Stimulated activated naive CD8-positive, alpha-beta T cell treated with anti-CD3 and anti-CD28 coated beads, Interleukin-15, amount 100 ng/mL, for 72 hours (primary cell): ENCODE measurements at places on chromosomes 6 and 20.

DNA sequence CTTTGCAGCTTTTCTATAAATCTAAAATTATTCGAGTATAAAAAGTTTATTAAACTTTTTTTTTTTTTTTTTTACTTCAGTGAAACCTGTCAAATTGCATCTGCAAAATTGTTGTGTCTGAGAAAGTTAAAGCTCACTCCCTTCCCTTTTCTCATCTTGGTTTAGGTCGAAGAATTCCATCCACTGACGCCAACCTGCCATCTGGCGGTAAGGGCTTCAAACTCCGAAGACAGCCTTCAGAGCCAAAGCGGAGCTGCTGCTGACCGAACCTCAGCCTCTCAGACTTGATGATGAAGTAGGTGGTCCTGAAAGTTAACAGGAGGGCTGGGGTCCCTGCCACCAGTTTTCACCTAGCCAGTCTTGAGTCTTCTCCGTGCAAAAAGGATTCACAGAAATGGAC is 29.6 kb upstream of the VAPB start:
- DNase-seq = no peak

DNA sequence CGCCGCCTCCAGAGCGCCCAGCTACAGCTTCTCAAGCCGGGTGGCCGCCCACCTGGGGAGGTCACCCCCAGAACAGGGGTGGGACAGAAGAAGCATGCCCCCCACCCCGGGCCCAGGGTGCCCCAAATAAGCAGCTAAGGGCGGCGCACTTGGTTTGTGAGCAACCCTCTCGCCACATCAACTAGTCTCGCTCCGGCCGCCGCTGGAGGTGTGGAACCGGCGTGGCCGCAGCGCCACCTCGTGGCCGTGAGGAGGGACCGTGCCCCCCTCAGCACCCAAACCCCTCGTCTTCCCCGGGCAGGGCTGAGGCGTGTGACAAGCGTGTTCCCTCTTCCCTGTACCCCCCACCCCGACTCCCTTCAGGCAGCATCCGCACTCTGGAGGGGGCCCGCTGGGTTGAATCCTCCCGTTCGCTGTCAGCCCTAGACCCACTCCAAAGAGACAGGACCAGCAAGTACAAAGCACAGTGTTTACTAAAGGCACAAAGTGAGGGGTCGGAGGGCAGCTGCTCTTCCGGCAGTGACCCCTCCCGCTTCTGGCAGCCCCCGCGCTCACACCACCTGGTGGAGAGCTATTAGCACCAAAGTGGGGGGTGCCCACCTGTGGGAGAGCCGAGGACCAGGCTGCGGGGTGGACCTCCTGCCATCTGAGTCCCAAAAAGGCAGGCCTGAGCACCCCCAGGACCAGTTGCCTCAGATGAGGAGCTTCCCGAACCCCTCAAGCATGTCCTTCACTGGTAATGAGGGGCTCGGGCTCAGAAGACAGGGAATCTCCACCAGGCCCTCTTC is 45.4 kb downstream of the MDFI start:
- DNase-seq = peak; percentile 83

- no peak for DNase-seq
These were observed 256.6 kb downstream of the PLCB1 start for GRCh38 chr20:8388707-8389106.

DNA sequence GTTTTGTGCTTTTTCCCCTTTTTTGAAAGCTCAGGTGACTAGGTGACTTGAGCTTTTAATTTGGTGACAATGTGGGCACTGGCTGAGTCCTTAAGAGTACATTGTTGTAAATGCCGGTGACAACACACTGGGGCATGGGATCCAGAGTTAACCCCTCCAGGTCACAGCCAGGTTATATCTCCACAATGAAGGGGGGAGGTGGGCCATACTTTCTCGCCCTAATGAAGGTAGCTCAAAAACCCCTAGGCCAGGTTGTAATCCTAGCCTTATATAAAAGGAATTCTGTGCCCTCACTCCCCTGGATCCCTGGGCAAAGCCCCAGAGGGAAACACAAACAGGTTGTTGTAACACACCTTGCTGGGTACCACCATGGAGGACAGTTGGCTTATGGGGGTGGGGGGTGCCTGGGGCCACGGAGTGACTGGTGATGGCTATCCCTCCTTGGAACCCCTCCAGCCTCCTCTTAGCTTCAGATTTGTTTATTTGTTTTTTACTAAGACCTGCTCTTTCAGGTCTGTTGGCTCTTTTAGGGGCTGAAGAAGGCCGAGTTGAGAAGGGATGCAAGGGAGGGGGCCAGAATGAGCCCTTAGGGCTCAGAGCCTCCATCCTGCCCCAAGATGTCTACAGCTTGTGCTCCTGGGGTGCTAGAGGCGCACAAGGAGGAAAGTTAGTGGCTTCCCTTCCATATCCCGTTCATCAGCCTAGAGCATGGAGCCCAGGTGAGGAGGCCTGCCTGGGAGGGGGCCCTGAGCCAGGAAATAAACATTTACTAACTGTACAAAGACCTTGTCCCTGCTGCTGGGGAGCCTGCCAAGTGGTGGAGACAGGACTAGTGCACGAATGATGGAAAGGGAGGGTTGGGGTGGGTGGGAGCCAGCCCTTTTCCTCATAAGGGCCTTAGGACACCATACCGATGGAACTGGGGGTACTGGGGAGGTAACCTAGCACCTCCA is 2.2 kb upstream of the VEGFA start:
- no peak for DNase-seq

DNA sequence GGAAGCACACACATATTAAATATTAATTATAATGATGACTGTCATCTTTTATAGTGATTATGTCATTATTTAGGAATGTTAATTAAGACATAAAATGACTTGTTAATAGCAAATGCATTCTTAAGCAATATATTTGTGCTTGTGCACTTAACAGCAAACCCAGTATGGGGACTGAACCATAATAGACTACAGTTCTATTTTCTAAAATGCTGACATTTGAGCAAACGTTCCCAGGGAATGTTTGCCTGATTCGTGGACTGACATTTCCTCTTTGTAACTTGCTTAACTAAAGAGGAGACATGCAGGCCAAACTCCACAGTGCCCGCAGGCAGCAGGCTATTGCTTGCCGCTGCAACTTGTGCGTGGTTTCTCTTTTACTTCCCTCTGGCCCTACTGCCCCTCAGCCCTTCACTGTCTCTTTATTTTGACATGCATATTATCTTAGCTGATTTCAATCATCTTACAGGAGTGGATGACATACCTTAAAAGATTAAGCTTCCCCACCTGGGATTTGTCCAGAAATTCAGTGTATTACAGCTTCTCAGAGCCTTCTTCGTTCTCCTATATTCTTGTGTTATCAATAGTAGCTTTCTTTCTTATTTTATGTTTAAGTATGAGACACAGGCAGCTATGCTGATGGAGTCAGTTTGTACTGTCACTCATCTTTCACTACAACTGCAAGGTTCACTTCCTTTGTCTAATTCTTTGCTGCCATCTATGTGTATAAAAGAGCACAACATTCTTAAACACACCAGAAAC is 141.5 kb downstream of the GMDS start:
- no peak for DNase-seq

DNA sequence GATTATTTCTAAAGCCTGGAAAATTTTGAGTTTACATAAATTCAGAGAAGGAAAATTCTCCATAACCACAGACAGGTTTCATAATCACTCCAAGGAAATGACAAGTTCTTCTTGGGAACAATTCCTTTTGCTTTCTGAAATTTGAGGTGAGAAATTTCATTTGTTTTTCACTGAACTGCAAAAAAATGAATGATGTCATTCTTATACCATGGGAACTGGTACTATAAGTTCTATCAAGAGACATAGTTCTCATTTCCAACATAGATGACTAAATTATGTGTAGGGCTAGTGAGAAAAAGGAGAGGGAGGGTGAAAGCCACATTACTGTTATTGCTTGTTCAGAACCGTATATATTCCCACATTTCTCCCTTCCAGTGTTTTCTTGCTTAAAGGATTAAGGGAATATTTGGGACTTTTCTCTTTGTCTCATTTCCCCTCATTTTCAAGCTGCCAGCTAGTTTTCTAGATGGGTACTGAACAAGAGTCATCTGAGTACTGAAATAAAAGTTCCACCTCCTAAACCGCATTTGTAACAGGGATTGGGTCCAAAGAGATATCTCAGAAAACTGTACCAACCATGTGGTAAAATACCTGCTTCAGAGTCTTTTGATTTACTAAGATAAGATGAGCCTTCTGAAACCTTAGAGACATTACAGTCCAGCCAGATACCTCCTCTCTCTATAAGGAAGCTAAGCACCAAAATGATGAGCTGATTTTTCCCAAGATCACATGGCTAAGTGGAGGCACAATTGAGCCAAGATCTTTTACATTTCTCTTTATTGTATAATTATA is 144.3 kb upstream of the PRDM1 start:
- no peak for DNase-seq

DNA sequence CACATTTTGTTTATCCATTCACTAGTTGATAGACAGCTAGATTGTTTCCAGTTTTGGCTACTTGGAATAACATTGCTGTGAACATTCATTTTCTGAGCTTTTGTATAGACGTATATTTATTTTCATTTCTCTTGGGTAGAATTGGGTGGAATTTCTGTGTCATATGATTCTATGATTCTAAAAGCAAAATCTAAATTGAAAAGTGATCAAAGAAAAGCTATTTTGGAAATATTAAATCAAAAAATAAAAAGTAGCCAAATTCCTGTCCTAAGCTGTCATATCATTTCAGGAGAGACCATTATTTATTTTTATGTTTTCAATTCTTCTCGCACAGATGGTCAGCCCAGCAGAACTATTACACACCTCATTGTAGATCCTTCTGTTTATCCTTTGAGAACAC is 229.2 kb downstream of the COL12A1 start:
- no peak for DNase-seq
